Endothelial cell of umbilical vein (primary cell): ENCODE measurements at places on chromosomes 4 and X. TPM values are rescaled to one million over a fixed set of nuclear protein-coding genes. Genes with fewer than 3 reads are reported as not detected.

Gene SOD3
- total RNA-seq = not detected in 2 replicates

Gene G6PD
- total RNA-seq = 159 and 161 TPM in 2 replicates

GRCh38 chr4:78953769-78954666, 14.8 kb upstream of the PAQR3 start:
- peak; percentile 22 for DNase-seq

Gene ADH1C
- total RNA-seq = not detected in 2 replicates

- no peak for DNase-seq
Measured at GRCh38 chr4:78138252-78138651, 81.1 kb downstream of the FRAS1 start.
